Left renal cortex interstitium (tissue), 4 donors: ENCODE measurements at places on chromosomes 16 and 17. TPM values are rescaled to one million over a fixed set of nuclear protein-coding genes. Genes with fewer than 3 reads are reported as not detected.

The FLCN gene
- 55.6 TPM for polyA plus RNA-seq

The ENPP7 gene
- polyA plus RNA-seq = 3.3 TPM

The PLA2G10 gene
- 0.58 TPM for polyA plus RNA-seq

DNA sequence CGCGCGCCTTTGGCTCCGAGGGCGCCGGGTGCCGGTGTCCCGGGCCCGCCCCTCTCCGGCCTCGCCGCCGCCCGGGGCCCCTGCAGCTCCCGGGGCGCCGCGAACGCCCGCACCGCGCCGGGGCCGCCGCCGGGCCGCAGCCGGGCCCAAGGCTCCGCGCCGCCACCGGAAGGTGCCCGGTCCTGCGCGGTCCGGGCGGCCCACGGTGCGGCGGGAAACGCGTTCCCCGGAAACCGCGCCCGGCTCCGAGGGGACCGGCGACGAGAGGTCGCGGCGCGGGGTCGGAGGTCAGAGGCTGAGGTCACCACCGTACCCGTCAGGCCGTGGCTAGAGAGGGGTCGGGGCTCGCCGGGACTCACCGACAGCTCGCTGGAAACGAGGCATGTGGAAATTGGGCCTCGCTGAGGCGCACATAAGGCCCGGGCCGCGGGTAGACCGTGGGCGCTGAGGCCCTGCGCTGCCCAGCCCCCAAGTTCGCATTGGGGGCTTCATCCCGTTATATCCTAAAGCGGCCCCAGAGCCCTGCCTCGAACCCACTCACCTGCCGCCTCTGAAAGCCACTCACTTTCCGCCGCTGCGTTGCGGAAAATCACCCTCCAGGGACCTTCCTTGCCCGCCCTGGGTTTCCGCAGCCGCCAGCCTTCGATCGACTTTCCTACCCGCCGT lies at the start of gene DUS1L:
DUS1L (minus strand) TSS at position 167 of the 666 bp plus-strand sequence. CDS start 745 bp downstream, outside the sequence.
- peak; percentile 27 for DNase-seq

- DNase-seq = peak; percentile 41
Observed at GRCh38 chr17:33277436-33278100, 15.5 kb downstream of the ASIC2 start.
